ENCODE measurements at places on chromosomes 7 and 10.

DNA sequence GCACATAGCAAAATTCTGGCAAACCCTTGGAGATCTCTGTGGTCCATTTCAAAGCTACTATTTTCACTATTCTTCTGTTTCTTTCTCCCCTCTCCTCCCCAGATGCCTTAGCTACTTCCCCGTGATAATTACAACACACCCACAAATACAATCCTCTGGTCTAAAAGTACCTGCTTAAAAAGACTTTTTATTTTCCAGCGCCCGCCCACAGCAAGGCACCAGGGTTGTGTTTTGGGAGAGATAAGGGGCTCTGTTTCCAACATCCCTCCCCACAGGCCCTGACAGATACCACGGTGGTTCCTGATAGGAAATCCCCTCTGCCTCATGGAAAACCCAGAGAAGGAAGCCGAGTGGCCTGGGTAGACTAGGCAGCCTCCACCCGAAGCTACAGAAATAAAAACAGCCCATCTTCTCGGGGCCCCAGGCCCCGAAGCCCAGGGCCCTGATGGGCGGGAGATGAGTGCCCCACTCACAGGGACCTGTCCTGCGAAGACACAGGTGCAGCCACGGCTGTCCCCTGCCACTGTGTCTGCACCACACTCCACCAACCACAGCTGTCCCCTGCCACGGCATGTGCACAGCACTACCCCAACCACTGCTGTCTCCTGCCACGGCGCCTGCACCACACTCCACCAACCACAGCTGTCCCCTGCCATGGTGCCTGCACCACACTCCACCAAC, 19.7 kb downstream of the CALML5 start:
- DNase-seq: no peak

DNA sequence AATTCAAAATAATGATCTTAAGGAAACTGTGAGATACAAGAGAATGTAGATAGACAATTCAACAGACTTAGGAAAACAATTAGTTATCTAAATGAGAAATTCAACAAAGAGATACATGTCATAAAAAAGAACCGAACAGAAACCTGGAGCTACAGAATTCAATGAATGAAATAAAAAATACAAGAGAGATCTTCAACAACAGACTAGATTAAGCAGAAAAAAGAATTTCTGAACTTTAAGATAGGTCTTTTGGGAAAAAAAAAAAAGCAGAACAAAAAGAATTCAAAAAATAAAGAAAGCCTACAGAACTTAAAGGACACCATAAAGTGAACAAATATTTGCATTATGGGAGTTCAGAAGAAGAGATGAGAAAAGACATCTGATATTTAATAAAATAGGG, 129.1 kb upstream of the FOXK1 start:
- DNase-seq: no peak

DNA sequence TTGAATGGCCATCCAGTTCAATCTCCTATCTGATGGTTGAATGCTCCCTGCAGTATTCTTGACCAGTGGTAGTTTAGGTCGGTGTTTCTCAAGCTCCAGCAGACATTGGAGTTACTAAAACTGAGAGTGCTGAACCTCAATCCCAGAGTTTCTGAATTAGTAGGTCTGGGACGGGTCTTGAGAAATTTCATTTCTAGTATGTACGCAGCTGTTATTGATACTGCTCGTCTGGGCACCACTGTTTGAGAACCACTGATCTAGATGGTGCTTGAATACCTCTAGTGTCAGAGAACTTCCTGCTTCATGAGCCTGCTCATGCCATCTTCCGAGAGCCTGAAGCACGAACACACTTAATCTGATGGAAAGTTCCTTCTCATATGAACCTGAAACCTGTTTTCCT, 99.4 kb upstream of the CREB5 start:
- no peak for DNase-seq

- DNase-seq: no peak
These were observed 172.3 kb downstream of the CACNB2 start for GRCh38 chr10:18312374-18313139.

- DNase-seq: no peak
These were observed 50.0 kb downstream of the CALD1 start for GRCh38 chr7:134829380-134829986.

DNA sequence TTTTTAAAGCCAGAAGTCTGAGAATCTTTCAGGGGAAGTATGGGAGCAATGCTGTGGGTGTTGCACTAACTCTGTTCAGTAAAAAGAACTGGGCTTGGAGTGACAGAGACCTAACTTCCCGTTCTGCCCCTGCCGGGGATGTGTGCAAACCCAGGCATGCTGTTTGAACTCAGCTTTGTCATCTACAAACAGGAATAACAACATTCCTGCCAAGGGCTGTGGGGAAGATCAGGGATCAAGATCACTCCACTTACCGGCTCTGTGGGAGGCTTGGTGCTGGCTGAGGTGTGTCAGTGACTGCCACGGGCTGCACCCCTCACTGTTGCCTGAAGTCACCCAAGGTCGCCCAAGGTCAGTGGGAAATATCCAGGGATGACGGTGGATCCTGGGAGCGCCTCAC, 23.1 kb upstream of the DRGX start:
- no peak for DNase-seq

DNA sequence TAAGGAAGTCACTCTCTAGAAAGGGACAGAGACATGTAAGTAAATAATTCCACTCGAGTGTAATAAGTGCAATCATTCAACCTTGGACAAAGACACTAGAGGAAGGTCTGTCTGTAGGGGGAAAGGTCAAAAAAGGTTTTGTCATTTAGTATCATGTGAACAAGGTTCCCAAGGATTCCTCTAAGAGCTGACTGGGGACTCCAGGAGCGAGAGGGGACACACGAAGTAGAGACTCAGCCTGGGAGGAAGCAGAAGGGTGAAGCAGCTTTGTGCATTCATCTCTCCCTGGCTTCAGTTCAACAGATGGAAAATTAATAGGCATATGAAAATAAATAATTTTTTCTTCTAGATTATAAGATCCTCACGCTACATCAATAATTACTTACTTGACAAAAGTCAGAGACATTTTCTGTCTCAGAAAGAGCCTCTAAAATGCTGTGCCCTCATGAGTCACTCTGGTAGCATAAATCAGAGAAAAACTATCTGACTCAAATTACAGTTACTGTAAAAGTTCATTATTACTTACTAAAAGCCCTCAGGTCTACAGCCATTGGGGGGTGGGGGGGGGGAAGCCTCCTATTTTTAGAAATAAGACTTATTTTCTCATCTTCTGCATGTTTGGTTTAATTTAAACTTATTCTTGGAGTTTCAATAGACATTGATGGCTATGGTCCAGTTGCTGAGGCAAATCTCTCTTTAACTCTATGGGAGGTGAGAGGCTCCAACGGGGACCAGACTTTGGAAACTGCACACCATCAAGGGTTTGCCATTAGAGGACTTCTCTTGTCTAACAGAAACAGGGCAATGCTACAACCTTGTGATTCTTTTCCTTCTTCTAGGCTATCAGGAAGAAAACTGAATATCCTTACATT, 275.1 kb upstream of the KLF14 start:
- DNase-seq: no peak

- no peak for DNase-seq
These were observed 8.4 kb downstream of the ATP6V1F start for GRCh38 chr7:128871050-128871449.

GRCh38 chr10:36118314-36118713, 476.2 kb upstream of the FZD8 start:
- no peak for DNase-seq

GRCh38 chr10:46518028-46518725, 38.3 kb downstream of the GPRIN2 start:
- DNase-seq: peak; percentile 21

DNA sequence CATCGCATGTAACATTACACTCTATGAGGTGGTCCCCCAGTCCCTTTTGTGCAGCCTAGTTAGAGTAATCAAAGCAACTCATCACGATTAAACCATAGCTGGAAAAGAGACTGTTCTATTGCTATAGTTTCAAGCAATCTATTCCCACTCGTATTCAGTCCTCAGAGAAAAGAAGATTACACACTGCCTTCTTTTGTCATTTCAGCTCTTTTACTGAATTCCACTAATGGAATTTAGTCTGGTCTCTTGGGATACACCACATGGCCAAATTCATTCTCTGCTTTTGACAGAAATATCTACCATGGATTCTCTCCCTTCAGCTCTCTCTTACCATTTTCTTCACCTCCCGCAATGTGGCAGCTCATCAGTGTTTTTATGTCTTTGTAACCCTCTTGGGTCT, 108.9 kb upstream of the HDAC9 start:
- no peak for DNase-seq

GRCh38 chr10:6342096-6342685, 139.5 kb downstream of the PFKFB3 start:
- DNase-seq: no peak

- DNase-seq: no peak
These were observed 55.1 kb downstream of the FAM53B start for GRCh38 chr10:124688889-124689670.

DNA sequence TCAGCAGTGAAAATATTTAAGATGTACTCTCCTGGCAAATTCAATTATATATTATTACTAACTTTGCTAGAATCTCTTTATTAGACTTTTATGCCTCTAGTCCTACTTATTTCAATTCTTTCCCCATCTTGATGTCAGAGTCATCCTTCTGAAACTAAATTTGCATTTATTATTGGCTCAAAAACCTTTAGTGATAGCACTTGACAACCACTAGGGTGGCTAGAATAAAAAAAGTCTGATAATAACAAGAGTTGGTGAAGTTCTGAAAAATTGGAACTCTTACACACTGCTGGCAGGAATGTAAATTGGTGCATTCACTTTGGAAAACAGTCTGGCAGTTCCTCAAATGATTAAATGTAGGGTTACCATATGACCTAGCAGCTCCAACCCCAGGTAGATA, 73.8 kb downstream of the LSMEM1 start:
- no peak for DNase-seq

- no peak for DNase-seq
These were observed 74.8 kb upstream of the CXCL12 start for GRCh38 chr10:44459671-44460070.

- DNase-seq: no peak
These were observed 43.0 kb downstream of the ZMYND11 start for GRCh38 chr10:178208-178607.

GRCh38 chr10:77576444-77577032, 61.1 kb downstream of the KCNMA1 start:
- no peak for DNase-seq

- DNase-seq: no peak
These were observed 254.3 kb upstream of the GNAI1 start for GRCh38 chr7:79880312-79880711.

- no peak for DNase-seq
These were observed 733 bp downstream of the PRKCQ start for GRCh38 chr10:6579183-6579903.

DNA sequence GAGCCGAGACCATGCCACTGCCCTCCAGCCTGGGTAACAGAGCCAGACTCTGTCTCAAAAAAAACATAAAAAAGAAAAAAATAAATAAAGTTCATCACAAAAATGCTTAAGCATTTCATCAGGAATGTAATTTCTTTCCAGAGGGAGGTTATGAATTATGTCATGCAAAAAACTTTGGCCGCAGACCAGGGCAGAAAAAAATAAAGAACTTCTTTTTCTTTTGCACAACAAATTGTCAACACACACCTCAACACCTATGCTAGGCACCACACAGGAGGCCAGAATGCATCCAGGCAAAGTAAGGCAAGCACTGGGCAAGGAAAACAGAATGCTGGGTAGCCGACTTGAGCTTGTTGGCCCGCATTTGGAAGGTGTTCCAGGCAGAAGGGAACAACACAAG, 3.9 kb downstream of the C10orf62 start:
- no peak for DNase-seq

GRCh38 chr7:114450431-114450830, 35.8 kb downstream of the FOXP2 start:
- no peak for DNase-seq

- no peak for DNase-seq
These were observed 4.9 kb downstream of the PILRA start for GRCh38 chr7:100378114-100378755.

DNA sequence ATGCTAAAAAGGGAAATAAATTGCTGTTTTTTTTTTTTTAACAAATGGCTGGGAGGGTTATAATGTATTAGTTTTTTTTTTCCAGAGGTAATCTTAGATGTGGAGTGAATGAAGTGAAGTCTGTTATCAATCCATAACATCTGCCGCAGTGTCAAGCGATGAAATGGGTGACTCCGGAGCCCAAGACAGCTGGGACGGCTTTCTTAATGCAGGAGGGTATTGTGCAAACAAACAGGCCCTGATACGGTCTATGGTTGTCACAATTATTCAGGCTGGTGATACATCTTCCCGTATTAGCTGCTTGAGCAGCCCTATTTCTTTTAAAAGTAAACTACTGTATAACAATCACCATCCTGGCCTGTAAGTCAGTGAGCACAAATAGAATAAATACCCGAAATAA, 1231.2 kb downstream of the GATA3 start:
- no peak for DNase-seq

GRCh38 chr7:44156453-44157010, 15.4 kb upstream of the MYL7 start:
- DNase-seq: peak; percentile 11
